ENCODE measurements at places on chromosomes 13 and 19.

- no peak for DNase-seq
Measured at GRCh38 chr13:50636007-50636704, 207.3 kb downstream of the DLEU7 start.

DNA sequence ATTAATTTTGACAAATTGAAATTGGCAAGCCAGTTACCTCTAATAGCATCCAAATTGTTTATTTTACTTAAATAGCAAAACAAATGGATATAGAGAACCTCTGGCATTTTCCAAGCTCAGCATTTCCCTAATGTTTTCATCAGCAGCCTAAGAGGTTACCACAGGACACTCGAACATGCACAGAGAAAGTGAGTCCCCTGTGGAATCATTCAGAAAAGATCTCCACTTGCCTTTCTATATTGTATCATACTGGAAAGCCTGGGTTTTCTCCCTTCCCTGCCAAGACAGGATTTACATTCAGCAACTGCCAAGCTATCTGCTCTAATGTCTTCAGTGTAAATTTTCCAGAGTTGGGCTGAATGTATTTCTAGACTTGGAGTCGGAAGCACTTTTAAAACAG is 188.9 kb downstream of the KCTD12 start:
- no peak for DNase-seq

- no peak for DNase-seq
Measured at GRCh38 chr13:87169337-87169736, 501.8 kb upstream of the SLITRK5 start.

DNA sequence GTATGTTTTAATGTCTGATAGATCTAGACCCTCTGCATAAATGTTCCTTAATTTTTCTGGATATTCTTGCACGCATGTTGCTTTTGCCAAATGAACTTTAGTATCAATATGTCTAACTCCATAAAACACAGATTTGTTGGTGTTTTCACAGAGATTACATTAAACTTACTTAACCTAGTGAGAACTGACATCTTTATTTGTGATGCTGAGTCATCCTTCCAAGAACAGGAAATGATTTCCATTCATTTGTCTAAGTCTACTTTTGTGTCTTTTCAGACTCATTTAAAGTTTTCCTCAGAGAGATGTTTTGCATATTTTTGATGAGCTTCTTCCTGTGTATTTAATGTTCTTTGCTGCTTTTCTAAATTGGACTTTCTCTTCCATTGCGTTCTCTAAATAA is 184.0 kb downstream of the SLC7A1 start:
- no peak for DNase-seq

DNA sequence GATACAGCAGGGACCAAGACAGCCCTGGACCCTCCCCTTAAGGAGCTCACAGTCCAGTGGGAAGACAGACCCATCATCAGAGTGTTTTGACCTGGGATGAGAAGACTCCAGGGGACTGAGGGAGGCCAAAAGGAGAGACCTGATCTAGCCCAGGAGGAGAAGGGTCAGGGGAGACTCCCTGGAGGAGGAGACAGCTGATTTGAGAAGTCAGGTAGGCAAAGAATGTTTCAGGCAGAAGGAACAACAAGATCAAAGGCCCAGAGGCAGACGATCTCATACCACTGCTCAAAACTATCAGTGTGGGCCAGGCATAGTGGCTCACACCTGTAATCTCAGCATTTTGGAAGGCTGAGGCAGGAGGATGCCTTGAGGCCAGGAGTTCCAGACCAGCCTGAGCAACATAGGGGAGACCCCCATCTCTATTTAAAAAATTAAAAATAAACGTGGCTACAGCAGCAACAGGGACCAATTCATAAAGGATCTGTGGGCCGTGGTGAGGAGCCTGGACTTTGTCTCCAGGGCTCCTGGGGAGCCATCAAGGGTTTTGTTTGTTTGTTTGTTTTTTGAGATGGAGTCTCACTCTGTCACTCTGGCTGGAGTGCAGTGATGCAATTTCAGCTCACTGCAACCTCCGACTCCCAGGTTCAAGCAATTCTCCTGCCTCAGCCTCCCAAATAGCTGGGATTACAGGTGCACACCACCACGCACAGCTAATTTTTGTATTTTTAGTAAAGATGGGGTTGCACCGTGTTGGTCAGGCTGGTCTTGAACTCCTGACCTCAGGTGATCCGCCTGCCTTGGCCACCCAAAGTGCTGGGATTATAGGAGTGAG is 2.2 kb upstream of the COX6B1 start:
- no peak for DNase-seq

DNA sequence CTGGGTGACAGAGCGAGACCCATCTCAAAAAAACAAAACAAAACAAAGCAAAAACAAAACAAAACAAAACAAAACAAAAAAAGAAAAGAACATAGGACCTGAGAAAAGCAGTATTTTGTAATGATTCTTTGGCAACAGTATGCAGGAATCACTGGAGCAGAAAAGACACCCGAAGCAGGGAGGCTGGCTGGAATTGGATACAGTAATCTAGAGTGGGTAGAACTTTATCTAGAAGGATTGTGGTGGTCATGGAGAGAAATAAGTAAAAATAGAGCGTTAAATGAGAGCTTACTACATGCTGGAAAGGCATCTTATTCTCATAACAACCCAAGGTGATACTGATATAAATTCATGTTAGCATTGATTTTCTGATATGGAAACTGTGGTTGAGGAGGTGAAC is 51.2 kb downstream of the KLF5 start:
- no peak for DNase-seq

- DNase-seq, result no peak
Measured at GRCh38 chr19:49326165-49326704, 1.2 kb upstream of the SLC6A16 start.

GRCh38 chr13:105643966-105644365 is 891.5 kb downstream of the EFNB2 start:
- no peak for DNase-seq
